ENCODE measurements at places on chromosomes 1 and 21. TPM values are rescaled to one million over a fixed set of nuclear protein-coding genes. Genes with fewer than 3 reads are reported as not detected.

Gene NBPF10
- 4.4 TPM for total RNA-seq

Gene CACHD1
- 3.7 TPM for total RNA-seq

Gene LCE2C
- not detected for total RNA-seq

Gene PROX1
- total RNA-seq = 0.12 TPM

Gene KRTAP21-3
- total RNA-seq = not detected

Gene IGSF9
- total RNA-seq = not detected
